Left cardiac atrium (tissue), 4 donors: ENCODE measurements at places on chromosomes 12 and 14. TPM values are rescaled to one million over a fixed set of nuclear protein-coding genes. Genes with fewer than 3 reads are reported as not detected.

The ERO1A gene
- total RNA-seq: 17.1 TPM

- no peak for DNase-seq
These were observed 28.6 kb downstream of the TPH2 start for GRCh38 chr12:71967211-71967610.

DNA sequence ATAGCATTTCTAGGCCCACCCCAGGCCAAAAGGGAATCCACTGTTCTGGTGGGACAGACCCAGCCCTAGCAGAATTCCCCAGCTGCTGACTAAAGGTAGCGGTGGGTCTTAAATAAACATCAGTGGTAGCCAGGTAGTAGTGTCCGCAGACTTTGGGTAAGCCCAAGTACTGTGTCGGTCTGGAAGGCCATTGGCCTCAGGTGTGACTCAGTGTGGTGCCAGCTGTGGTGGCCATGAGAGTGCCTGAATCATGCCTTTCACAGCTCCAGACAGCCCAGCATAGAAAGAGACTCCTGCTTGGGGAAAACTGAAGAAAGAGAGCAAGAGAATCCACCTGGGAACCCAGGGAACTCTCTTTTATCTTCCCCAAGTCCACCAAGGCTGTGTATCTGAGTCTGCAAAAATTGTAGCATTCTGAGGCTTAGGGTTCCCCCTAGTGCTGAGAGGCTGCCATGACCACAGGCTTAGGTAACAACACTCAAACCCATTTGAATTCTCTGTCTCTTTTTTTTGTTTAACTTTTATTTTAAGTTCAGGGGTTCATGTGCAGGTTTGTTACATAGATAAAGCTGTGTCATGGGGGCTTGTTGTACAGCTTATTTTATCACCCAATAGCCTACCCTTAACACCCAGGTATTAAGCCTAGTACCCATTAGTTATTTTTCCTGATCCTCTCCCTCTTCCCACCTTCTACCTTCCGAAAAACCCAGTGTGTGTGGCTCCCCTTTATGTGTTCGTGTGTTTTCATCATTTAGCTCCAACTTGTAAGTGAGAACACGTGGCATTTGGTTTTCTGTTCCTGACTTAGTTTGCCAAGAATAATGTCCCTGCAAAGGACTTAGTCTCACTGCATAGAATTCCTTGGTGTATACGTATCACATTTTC lies 16.7 kb upstream of the CD163L1 start:
- no peak for DNase-seq

DNA sequence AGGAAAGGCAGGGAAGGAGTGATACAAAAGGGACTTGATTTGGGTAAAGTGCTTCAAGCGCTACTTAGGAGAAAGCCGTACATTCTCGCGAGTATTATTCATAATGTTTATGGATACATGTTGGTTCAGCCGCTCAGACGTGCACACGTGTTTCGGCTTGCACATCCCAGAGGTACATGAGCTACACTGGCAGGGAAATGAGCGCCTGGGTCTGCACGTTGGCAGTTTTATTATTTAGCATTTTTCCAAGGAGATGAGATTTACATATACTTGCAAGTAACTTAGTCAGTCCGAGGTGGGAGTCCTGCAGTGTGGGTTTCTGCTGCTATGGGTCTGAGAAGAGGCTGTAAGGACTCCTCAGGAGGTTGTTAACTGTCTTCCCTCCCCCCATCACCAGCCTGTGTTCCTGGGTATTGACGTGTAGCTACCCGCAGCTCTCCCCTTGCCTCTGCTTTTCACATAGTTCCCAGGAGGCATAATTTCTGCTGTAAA lies 1.5 kb downstream of the PRKCH start:
- no peak for DNase-seq

DNA sequence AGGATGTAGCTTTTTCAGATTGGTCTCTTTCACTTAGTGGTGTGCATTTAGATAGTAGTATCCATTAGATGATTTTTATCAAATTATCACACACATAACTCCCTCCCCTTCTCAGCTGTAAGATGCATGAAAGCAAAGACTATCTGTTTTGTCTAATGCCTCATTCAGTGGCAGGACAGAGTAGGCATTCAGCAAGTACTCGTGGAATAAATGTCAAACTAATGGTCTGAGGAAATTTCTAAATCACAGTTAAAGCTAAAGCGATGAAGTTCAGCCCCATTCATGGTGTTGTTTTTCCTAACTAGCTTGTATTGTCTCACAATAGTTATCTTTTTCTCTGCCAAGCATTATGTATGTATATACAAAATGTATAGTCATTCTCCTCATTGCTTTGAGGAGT lies 16.1 kb downstream of the CCNK start:
- no peak for DNase-seq

GRCh38 chr12:114152890-114153289 lies 186.8 kb upstream of the RBM19 start:
- DNase-seq: no peak

DNA sequence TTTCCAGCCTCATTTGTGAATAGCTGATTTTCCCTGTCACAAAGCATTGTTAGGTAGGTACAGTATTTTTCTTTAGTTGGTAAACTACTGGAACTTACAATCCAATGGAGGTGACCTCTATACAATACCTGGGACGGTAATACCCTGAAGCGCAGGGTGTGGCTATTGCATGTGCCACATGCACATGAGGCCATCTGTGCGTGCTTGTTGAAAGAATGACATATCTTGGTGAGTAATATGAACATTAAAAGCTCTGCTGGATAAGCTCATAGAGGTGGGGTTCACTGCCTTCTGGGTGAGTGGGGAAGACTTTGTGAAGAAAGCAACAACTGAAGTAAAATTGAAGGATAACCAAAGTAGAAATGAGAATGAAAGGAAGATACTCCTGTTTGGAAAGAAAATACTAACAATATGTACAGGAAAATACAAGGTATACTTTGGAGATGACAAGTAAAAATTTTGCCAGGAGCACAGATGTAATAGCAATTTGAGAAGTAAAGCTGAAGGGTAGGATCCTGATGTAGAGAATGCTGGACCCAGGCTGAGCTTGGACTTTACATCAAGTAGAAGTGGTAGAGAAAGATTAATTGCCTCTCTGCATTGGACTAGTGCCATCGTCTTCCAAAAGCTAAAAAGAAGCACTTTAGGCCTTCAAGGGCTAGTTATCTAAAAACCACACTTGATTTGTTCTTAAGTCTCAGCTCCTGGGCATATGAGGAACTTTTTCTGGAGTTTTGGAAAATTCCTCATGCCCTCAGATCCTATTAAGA lies 97.1 kb downstream of the SLC38A6 start:
- no peak for DNase-seq
